Stimulated activated CD8-positive, alpha-beta memory T cell treated with anti-CD3 and anti-CD28 coated beads, Interleukin-7, amount 100 ng/mL, for 24 hours (primary cell): ENCODE measurements at places on chromosomes 5 and 9.

DNA sequence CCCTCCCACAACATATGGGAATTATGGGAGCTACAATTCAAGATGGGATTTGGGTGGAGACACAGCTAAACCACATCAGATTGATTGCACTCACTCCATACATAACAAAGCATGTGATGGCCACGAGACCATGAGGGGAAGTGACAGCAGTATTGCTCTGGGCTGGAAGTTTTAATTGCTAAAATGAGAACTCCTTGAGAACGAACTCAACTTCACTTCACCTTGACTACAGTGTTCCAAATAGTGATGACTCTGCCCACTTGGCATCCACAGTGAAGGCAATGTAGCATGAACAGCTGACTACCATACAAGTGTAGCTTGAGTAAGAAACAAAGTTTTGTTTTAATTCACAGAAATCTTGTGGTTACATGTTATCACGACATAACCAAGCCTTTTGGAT lies 739 bp upstream of the SPINK7 start:
- DNase-seq: no peak

GRCh38 chr9:69295872-69296552 lies 29.0 kb upstream of the ENTREP1 start:
- no peak for DNase-seq

- no peak for DNase-seq
Measured at GRCh38 chr9:33082538-33083326, 6.3 kb upstream of the SMU1 start.

DNA sequence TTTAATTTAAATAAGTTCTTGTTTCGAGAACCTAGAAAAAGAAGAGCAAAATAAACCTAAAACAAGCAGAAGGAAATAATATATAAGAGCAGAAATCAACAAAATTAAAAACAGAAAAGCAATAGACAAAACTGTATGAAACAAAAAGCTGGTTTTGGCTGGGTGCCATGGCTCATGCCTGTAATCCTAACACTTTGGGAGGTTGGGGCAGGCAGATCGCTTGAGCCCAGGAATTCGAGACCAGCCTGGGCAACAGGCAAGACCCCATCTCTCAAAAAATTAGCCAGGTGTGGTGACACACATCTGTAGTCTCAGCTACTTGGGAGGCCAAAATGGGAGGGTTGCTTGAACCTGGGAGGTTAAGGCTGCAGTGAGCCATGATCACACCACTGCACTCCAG lies 59.2 kb upstream of the OTP start:
- DNase-seq: no peak
